Stimulated activated CD8-positive, alpha-beta memory T cell treated with anti-CD3 and anti-CD28 coated beads, Interleukin-12 subunit alpha, Interleukin-12 subunit beta, amount 100 ng/mL, for 1 hour (primary cell): ENCODE measurements at places on chromosomes 1 and 21.

GRCh38 chr1:203628201-203629015, 1.8 kb downstream of the ATP2B4 start:
- no peak for DNase-seq

GRCh38 chr1:112674986-112675727, 698 bp downstream of the MOV10 start:
- peak; percentile 13 for DNase-seq

- DNase-seq, result no peak
Observed at GRCh38 chr1:234216116-234216703, 157.0 kb upstream of the COA6 start.

GRCh38 chr1:243940451-243940850, 90.4 kb upstream of the AKT3 start:
- DNase-seq, result no peak

- DNase-seq, result no peak
Observed at GRCh38 chr1:226644541-226645176, 94.4 kb downstream of the ITPKB start.

GRCh38 chr1:92298213-92298572, 594 bp downstream of the GLMN start:
- DNase-seq, result no peak

DNA sequence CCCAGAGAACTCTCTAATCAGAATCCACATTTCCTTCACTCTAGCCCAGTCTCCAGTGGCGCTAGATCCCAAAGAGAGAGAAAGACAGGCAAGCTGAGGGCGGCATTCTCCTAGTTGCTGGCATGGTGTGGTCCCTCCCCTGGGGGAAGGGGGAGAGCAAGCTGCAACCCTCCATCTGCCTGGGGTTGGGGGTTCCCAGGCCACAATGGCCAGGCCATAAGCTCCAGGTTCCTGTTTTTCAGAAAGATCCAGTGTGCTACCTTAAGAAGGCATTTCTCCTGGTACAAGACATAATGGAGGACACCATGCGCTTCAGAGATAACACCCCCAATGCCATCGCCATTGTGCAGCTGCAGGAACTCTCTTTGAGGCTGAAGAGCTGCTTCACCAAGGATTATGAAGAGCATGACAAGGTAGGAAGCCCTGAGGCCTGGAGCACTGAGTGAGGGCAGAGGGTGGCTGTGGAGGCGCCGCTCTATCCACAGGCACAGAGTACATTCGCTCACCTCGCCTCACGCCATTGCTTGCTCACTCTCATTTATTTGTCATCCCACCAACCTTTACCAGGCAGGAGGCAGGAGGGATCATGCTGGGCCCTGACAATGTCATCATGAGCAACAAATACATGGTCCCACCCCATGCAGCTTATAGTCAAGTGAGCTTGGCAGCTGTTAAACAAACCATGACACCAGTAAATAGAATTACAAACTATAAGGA, 6.6 kb downstream of the CSF1 start:
- no peak for DNase-seq

- no peak for DNase-seq
Observed at GRCh38 chr1:218664385-218665170, 319.4 kb downstream of the TGFB2 start.

GRCh38 chr1:112688781-112689193, 14.3 kb downstream of the MOV10 start:
- DNase-seq, result no peak

DNA sequence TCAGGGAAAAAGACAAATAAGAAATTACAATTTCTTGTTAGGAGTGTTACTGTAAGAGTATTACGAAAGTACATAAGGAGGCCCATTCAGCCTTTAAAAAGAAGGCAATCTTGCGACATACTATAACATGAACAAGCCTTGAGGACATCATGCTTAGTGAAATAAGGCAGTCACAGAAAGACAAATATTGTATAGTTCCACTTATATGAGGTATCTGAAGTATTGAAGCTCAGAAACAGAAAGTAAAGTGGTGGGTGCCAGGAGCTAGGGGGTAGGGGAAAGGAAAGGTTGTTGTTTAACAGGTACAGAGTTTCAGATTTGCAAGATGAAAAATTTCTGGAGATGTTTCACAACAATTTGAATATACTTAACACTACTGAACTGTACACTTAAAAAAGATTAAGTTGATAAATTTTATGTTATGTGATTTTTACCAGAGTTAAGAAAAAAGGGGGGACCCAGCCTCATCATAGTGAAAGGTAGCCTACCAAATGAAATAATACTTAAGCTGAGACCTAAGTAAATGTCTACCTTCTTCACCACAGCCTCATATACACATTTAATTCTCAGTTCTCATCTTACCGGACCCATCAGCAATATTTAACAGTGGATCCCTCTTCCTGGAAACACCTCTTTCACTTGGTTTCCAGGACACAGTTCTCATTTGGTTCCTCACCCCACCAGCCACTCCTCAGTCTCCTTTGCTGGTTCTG, 19.5 kb downstream of the USP24 start:
- DNase-seq, result no peak

DNA sequence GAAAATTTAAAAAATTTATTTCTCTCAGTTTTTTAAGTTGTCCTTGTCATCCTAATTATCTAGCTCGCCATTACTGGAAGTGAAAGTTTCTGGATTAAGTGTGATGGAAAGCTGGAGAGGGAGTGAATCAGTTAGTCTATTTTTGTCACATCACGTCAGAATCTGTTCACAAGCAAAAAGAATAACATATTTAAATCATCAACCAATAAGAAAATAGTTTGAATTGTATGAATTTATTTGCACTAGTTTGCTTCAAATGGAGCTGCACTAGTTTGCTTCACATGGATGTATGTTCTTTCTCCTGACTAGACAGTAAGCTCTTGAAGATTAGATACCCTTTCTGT, 22.8 kb downstream of the PHC2 start:
- no peak for DNase-seq

DNA sequence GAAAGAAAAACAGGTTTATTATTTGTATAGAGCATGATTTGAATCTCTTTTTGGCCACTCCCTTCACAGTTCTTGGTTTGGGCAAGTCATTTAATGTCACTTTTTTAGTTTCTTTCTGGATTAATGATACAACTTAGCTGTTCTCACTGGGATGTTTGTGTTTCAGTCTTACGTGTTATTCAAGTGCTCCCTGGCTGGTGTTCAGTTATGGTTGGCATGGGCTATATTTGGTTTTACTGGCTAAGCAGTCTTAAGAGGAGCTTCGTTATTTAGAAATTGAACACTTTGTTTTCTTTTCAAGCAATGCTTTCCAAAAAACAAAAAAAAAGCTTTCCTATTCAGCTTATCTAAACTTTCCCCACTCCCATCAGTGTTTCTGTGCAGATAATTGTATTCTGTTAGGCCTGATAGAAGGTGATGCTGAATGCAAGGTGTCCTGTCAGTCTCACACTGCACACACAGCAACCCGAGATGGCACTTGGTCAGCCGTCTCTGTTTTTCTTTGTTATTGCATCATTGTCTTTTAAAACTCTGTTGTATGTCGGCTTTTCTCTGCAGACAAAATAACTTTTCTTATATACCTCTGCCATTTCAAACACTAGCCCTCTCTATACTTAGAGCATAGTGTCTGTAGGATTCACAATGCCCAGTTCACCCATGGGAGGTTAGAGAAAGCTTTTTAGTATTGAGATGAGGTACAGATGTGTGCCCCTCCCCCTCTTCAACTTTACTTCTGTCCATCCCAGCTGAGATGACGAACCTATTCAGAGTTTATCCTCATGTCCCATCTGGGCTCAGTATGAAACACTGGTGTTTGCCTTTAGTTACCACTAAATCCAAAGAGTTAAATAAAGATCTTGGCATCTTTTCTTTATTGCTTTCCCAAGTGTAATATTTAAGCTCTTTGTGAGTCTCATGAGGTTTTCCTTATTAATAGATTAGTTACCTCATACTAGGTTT, 80.2 kb downstream of the VPS13D start:
- DNase-seq, result no peak

- no peak for DNase-seq
Observed at GRCh38 chr1:44282704-44283426, 69.6 kb downstream of the DMAP1 start.

DNA sequence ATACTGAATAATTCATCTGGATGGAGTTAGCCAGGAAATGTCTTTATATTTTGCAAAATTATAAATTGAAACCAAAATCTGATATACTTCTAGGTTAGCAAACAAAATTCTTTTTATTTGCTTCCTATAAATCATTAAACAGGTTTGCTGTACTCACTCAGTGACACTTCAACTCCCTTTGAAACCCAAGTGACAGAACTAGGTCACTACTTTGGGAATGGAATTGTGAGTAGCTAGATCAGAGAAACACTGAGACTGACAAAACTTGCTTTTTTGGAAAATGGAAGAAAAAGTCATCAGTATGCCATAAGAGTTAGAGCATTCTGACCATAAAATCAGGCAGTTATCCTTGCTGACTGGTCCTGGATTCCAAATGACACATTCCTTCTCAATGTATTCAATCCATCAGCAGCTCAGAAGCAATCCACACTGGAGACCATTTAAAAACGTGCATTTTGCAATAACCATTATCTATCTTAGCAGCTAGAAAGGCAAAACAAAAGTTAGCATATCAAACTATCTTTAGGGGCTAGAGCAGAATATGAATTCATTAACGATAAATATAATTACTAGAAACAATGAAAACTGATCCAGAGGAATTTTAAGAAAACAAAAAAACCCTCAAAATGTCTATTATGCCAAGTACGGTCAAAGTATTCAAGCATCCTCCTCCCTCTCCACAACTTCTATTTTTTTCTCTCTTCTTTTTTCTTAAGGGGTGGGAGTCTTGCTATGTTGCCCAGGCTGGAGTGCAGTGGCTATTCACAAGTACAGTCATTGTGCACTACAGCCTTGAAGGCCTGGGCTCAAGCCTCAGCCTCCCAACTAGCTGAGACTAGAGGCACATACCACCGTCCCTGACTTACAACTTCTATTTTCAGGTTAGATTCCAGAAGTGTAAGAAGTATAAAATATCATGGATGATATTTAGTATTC, 60.1 kb downstream of the HNRNPR start:
- no peak for DNase-seq
